ENCODE measurements at places on chromosomes 7 and 10. TPM values are rescaled to one million over a fixed set of nuclear protein-coding genes. Genes with fewer than 3 reads are reported as not detected.
A peak's percentile ranks its signal among the peaks of the same experiment; 100 is the strongest.

GRCh38 chr7:73585196-73585595 lies 6.8 kb upstream of the TBL2 start:
- no peak for DNase-seq

DNA sequence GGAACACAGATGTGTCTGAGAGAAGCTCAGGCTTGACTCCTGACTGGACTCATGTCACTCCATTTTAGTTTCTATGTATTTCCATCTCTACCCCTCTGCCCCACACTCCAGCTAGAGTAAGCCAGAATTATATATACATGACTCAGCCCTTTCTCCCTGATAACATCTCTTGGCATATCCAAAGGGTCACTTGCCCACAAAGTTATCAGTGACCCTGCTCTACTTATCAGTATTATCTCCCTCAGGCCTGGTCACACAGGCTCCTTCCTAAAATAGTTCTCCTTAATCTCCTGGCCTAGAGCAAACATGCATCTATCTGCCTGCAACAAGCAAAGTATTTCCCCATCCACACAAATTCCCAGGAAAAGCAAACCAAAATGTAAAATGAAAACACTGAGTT lies 598.3 kb downstream of the SUGCT start:
- peak; percentile 30 for DNase-seq

- DNase-seq: no peak
These were observed 31.1 kb downstream of the NRBF2 start for GRCh38 chr10:63164166-63164623.

DNA sequence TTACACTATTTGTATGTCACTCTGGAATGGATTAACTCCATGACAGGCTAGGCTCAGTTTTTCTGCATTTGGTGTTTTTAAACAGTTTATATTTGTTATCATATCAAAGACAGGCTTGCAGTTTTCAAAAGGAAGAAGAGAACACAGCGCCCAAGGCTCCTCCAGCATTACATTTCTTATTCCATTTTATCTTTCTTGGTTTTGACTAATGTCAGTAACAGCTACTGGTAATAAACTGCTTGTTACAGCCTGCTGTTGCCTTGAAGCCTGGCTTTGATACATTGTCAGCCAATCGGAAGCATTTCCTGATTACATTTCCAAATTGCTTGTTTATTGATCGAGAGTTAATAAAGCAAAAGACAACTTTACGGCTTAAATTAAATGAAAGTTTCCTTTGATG lies 166.0 kb upstream of the MDFIC start:
- DNase-seq: no peak

DNA sequence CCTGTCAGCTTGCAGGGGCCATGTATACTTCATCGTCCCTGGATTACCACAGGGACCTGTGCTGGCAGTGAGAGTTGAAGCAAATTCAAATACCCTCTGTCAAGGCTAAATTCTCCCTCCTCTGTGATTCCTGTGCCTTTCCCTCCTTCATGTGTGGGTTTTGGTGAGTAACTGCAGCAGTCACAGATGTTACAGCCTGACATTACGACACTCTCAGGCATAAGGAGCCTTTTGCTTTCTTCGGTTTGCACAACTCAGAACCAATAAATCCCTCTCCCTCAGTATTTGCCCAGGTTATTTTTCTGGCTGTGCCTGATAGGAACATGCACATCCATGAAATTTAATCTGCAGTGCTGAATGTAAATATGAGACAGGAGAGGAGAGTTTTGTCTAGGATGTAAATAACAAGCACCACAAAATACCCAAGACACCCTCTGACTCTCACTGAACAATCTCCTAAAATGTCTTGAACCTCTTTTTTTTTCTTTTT lies 997.2 kb upstream of the GHITM start:
- no peak for DNase-seq

DNA sequence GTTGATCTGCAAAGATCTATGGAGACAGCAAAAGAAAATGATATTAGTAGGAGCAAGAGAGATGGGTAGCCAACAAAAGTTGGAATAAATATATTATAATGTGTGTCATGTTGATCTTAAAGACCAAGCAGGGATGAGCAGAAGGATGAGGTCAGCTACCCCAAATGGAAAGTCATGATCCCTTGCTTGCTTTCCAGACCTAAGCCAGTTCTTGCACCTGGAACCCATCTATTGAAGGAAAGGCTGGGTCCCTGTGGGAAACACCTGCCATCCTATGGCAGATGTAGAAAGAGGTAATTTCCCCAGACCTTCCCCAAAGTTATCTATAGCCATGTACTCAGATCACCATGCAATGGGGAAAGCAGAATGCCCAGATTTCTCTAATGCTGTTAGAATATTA lies 52.5 kb downstream of the LYZL2 start:
- DNase-seq: no peak

GRCh38 chr10:1089017-1089689 lies 33.0 kb downstream of the WDR37 start:
- no peak for DNase-seq

IKZF1 gene
- 4.2 TPM for total RNA-seq

- DNase-seq: no peak
These were observed 6.7 kb downstream of the TWIST1 start for GRCh38 chr7:19110776-19111175.

- DNase-seq: no peak
These were observed 8.0 kb upstream of the PPIF start for GRCh38 chr10:79339266-79339665.

HKDC1 gene
- 0.69 TPM for total RNA-seq

DNA sequence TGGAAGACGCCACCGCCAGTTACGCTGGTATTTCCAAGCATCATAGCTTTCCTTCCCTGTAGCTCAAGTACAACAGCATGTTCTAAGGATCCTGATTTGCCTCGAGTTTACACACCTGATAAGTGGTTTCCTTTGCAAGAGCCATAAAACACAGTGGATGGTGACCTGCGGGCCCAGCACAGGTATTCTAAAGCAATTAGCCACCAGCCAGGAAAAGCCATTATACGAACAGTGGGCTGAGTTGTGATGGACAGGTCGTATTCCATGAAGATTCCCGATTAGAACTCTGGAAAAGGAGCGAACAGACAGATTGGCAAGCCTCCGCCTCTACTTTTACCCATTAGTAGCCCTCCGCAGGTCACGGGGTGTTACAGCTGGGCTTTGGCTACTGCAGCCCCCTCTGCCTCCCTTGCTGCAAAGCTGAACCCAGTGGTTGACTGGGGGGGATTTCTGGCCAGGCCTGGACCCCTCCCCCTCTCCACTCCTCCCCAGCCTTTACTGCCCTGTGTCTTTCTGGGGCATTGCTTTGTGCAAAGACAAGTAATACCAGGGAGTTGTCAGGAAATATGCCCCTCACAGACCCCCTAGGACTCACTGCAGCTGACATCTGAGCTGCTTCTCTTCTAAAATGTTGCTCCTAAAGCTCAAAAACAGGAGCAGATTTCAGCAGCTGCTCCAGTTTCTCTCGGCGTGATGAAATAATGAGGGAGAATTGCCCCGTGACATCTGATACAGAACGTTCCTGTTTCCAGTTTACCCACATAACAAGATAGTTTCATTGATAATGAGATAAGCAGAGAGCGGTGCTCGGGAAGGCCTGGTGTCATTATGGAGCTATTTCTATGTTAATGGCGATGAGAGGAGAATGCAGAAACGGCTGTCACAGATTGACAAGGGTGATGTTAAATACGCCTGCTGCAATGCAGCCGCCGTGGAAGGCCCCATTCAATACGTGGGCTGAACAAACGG lies 214.4 kb downstream of the CCSER2 start:
- DNase-seq: no peak

LDB3 gene
- total RNA-seq: 0.45 TPM

DNA sequence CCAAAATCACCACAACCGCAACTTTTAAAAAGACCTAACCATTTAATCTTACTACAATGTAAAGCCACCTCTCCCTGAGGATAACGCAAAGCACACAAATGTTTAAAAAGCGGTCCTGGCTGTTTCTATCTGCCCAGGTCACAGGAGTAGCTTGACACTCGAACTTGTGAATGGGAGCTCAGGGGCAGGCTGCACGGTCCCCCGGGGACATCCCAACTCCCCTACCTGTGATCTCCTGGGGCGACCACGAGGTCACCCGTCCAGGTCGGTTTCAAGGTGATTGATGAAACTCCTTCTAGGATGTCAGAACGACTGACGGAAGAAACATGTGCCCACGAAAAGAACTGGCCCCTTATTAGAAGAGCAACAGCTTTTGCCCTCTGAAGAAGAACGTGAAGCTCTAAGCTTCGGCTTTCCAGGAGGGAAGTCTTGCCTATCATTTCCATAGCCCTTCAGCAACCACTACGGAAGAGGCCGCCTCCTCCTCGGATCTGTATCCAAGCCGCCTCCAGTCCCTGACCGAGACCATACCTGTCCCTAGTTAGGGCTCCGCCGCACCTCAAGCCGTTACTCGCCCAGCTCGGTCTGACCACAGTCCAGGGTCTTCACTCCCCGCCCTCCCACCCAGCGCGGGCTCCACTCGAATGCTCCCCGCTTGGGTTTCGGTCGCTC lies 459 bp downstream of the CYCS start:
- DNase-seq: no peak

- DNase-seq: peak; percentile 81
These were observed 165.1 kb downstream of the GLRX3 start for GRCh38 chr10:130301021-130301892.

DNA sequence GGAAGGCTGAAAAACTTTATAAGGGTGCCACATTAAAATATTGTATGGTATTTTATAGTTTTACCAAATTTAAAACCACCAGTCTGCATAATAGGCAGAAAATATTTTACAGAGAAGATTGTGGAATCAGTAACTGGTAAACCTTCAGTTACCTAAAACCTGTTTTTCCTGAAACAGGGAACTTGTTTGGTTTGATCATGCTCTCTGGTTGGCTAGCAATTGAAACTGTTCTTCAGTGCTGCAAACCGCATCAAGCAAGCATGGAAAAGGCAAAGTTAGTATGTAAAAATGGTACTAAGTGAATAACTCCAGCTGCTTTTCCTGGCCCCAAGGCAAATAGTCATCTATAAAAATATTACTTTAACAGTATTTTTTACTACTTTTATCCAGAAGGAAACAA lies 316.9 kb upstream of the LRRN3 start:
- no peak for DNase-seq

GRCh38 chr10:50988792-50989191 lies 85.5 kb upstream of the PRKG1 start:
- no peak for DNase-seq

GRCh38 chr7:76165973-76166403 lies 35.7 kb upstream of the SRRM3 start:
- no peak for DNase-seq

RADIL gene
- total RNA-seq: 0.40 TPM

PRKAR2B gene
- total RNA-seq: 7.7 TPM

- no peak for DNase-seq
These were observed 524.0 kb upstream of the KCND2 start for GRCh38 chr7:119748991-119749390.

All from Daoy (cell line).